ENCODE measurements at places on chromosomes 16 and 17. TPM values are rescaled to one million over a fixed set of nuclear protein-coding genes. Genes with fewer than 3 reads are reported as not detected.

DNA sequence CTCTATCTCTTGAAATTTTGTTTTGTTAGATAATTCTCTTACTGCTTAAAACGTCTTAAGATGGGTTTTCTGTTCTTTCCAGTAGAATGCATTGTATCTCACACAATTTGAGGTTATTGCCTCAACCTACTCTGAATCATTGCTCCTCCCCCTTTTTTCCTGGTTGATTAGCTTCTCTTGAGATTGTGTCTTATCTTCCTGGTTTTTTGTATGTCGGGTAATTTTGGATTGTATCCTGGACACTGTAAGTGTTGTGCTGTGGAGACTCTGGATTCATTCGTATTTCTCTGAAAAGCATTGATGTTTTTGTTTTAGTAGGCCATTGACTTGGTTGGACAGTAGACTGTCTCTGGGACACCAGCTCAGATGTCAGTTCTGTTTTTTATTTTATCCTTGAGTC lies 26.1 kb downstream of the PRKCB start:
- no peak for DNase-seq

DNA sequence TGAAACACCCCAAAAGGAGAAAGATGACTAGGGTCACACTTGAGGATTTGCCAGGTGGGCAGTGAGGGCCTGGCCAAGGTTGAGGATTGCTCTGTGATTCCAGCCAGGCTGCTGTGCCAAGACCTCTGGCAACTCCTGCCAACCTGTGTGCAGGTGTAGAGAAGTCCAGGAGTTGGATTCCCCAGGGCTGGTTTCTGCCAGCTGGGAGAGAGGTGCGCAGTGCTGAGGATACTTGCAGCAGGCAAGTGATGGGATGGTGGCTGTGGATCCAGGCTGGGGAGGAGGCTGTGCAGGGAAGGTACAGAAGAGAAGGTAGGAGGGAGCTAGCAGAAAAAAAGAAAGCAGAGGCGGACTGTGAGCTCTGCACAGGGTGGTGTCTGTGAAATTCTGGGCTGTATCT lies 6.6 kb downstream of the RIPOR1 start:
- DNase-seq: no peak

Gene KRT25
- total RNA-seq: not detected

GRCh38 chr16:68951991-68952877 lies 108.9 kb downstream of the TANGO6 start:
- no peak for DNase-seq

- no peak for DNase-seq
Observed at GRCh38 chr17:76266244-76266938, 1.2 kb downstream of the UBALD2 start.

- DNase-seq: no peak
Observed at GRCh38 chr17:8360751-8361150, 15.8 kb downstream of the KRABD2 start.

- no peak for DNase-seq
Observed at GRCh38 chr16:49353680-49354079, 19.9 kb upstream of the C16orf78 start.

- no peak for DNase-seq
Observed at GRCh38 chr16:71359431-71359830, 908 bp downstream of the CALB2 start.

DNA sequence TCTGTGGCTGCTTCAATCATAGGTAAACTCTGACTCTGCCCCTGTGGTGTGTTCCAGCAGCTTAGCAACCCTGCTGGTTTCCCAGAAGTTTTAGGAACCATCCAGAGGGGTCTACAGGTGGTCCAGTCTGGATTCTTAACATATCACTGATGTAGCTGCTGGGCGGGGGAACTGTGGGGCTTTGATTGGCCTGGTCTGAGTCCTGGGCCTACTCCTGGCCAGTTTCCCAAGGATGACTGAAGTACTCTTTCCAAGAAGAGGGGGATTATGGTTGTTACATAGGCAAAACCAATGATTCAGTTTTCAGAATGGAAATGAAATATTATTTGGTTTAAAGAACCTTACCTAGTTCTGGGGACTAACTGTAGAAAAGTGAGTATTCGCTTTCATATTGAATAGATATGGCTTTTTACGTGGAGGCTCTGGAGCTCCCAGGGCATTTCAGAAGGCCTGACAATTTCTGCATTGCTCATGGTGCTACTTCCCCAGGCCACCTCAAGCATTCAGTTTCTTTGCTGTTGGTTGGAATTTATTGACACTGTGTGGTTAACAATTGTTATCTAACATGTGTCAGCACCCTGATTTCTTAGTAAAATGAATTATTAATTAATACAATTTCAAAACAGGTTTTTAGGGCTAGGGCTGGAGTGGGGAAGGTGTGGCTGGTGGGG lies 38.4 kb downstream of the EPN2 start:
- no peak for DNase-seq

Gene TMEM235
- total RNA-seq: not detected

All from CD4-positive, alpha-beta T cell (primary cell).